ENCODE measurements at places on chromosomes 5 and 9.
A peak's percentile ranks its signal among the peaks of the same experiment; 100 is the strongest.

- no peak for DNase-seq
Observed at GRCh38 chr5:140040358-140040757, 2.7 kb downstream of the NRG2 start.

- no peak for DNase-seq
Observed at GRCh38 chr5:2702096-2702879, 49.2 kb downstream of the IRX2 start.

GRCh38 chr5:158813275-158813674 lies 286.4 kb downstream of the EBF1 start:
- DNase-seq, result no peak

DNA sequence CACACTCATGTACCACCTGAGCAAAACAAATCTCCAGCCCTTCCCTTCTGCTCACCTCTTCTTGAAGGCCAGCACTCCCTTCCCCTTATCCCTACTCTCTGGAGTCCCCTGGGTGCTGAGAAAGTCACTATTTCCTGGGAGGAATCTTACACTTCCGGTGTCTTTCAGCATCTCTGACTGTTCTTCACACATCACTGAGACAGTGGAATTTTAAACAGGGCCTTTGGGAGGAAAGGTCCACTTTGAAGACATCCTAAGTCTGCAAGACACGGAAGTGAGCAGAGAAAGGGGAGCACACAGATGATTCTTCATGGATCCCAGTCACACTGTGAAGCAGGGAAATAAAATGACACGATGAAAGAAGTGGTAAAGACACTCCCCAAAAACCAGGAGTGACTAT lies 25.6 kb downstream of the FRMD3 start:
- no peak for DNase-seq

DNA sequence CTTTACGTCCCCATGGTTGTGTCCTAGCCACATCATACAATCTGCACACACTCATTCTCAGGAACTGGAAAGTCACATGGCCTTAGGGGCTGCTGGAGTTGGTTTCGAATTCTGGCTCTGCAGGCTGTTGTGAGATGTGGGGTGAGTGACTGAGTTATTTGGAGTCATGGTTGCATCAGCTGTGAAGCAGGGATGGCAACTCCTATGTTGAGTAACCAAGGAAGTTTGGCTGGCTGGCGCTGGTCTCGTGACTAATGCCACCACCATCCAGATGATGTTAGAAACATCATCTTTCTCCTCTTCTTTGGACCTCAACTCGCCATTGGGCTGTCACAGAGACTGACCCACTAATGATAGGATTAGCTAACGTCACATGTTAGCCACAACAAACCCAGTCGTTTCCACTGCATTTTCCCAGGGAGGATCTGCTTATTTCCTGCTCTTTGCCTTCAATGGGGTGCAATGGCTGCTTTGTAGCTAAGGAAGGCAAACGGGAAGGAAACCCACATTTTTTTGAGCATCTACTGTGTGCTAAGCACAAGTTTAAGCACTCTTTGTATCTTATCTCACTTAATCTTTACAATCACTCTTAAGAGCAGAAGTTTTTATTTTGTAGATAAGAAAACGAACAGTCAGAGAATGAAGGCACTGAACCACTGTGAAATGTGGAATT lies 78.1 kb upstream of the UBTD2 start:
- no peak for DNase-seq

DNA sequence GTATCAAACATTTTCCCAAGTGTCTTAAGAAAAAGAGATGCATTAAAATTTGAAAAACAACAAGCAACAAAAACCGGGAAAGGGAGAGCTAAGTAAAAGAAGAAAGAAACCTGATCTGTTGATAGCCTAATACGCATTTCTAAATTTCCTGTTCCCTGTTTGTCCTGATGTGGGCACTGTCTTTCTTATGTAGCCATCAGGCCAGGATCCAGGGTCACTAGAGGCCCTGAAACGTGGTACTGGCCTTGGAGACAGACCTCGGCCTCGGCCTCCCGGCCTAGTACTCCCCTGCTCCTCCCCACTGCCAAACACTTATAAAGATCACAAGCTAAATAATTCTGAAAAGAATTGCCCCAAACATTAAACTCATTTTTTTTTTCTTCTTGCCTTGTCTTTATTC lies 547.2 kb downstream of the IRX1 start:
- DNase-seq, result no peak

DNA sequence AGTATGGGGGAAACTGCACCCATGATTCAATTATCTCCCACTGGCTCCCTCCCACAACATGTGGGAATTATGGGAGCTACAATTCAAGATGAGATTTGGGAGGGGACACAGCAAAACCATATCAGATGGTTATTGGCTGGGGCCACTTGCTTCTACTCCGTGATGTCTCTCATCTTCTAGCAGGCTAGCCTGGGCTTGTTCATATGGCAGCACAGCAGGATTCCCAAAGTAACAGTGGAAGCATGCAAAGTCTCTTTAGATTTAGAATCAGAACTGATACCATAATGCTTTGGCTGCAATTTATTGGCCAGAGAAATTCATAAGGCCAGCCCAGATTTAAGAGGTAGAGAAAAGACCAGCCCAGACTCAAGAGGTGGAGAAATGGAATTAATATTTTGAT lies 126.2 kb downstream of the PTTG1 start:
- no peak for DNase-seq

GRCh38 chr5:158421319-158421718 lies 562.4 kb upstream of the CLINT1 start:
- DNase-seq, result no peak

GRCh38 chr5:53642061-53642460 lies 81.6 kb downstream of the NDUFS4 start:
- no peak for DNase-seq

DNA sequence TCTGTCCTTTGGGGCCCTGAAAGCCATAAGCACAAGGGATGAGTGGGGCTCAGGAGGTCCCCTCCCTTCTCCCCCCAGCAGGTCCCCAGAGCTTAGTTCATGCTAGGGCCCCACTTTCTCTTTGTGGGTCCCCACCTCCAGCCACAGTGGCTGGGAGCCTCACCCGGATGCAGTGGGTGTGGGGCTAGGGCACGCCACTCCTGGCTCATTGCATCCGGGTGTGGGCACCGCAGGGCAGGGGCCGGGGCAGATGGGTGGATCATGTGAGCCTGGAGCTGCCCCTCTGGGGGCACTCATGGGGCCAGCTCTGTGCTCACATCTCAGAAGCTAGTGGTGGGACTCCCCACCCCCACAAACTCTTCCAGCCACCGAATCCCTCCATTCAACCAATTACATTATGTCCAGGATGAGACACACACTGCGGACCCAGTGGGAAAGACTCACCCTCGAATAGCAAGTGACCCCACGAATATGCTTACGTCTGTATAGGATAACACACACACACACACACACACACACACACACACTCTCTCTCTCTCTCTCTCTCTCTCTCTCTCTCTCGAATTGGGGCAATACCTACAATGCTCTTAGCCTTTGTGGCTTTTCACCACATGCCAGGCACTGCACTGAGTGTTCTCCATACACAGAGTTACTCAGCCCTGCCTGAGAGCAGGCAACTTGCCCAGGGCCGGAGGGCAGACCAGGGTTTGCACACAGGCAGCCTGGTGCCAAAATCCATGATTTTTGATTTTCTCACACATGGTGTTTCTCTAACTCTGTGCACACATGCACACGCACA lies 16.8 kb upstream of the PHYKPL start:
- DNase-seq, result no peak

DNA sequence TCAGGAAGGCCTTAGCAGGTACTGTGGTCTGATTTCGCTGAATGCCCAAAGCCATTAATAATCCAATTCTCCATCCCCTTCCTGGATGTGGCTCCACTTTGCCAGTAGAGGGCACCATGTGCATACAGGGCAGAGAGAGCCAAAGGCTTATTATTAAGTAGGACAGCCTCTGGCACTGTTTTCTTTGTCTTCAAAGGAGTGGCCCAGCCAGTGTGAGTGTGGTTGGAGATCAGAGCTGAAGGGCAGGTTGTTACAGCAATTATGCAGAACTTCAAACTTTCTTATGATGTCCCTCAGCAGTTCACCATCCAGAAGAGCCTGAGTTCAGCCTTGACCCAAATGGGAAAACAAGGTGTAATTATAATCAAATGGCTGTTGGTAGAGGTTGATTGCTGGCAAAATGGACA lies 38.6 kb upstream of the CEMIP2 start:
- peak; percentile 10 for DNase-seq

GRCh38 chr5:18975624-18976023 lies 1012.4 kb downstream of the CDH18 start:
- no peak for DNase-seq

DNA sequence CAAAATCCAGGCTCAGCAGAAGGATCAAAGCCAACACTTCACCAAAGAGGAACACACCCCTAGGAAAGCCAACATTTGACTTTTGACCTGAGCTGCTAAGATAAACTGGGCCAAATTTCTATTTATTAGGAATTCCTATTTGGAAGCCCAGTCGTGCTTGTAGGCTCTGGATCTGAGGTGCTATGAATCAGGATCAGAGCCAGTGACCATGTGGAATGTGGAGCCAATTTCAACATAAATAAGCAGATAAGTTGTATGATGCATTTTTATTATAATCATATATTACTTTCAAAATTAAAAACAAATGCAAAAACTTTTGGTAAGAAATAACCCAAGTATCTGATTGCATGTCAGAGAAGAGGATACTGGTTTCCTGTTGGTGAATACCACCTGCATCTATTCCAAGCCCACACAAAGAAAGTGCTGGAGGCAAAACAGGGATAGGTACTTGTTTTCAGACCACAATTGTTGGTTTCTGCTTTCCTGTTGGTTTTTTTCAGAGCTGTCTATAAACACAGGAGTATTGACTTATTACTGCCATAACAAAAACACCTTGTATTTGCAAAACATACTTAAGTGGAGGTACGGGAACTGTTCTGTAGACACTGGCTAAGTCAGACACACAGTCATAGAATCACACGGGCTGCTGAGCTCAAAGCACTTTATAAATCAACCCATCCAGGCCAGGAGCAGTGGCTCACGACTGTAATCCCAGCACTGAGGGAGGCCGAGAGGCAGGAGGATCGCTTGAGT lies 52.8 kb downstream of the ARL15 start:
- no peak for DNase-seq

DNA sequence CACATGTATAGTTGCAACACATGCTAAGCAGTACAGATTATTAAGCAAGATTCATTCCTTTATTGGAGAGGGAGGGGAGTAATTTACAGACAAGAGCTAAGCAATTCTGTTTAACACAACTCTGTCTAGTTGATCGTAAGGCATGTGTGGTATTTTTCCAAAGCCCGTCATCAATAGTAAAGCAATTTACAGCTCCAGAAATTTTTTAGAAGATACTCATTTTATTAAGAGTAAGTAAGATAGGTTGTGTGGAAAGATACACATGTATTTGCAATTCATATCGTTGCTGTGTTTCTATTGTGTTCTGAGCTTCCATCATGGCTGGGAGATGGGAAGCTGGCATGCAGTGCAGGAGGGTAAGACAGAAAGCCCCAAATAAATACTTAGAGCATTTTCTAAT lies 289.2 kb upstream of the TMEM161B start:
- DNase-seq, result no peak

- DNase-seq, result peak; percentile 54
Observed at GRCh38 chr9:96418920-96419690, 935 bp upstream of the ZNF367 start.

DNA sequence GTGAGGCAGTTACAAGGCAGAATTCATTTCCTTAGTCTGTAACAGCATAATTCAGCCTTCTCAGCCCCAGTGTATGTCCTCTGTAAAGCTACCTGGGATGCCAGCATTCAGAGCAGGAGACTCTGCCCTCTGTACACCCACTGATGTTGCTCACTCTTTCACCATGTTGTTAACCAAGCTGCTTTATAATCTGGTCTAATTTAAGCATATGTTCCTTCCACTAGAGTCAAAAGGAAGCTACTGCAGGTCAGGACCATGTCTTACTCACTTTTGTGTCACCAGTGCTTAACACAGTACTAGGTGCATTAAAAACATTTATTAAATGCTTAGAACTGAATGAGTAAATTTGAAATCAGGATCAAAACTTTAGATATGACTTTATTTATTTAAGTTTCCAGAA lies 185.6 kb downstream of the FBXL17 start:
- DNase-seq, result no peak

DNA sequence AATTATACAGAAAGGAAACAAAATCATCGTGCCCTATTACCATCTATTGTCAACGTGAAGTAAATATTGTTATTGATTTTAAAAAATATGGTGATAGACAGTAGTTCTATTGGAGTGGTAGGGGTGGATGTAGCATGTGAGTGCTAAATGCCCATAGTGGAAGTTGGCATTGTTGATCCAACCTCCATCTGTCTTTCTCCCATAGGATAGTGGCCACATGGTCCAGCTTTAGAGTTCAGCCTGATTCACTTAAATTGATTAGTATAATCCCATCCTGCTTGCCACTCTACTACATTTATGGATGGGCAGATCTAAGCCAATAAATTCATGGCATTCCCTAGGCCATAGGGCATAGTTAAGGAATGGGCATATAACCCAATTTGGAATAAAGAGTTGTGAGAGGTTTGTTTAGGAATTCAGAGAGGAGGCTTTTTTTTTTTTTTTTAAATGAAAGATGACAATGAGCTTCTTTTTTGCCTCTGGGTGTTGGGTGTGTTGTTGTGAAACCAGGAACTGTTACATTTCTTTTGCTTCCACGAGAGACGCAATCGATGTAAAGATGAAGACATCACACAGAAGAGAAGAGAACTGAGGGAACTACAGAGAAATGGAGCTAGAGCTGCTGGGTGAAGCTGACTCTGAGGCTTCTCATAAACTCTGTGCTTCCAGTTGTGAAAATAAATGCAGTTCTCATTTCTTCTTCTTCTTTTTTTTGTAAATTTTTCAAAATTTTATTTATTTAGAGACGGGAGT lies 12.5 kb upstream of the CHD1 start:
- no peak for DNase-seq

DNA sequence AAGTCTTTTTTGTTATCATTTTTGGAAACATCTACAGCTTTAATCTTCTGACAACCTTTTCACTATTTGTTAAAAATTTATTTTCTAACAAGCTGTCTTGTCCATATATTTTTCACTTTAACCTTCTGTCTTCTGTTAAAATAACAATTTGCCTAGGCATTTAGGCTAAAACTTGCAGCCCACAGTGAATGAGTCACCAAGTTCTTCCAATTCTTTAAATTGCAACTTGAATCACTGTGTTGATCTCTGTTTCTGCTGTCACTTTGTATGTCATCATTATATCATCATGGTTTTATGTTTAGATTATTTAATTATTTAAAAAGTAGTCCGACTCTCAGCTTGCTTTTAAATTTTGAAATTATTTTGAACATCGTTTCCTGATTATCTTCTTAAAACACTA lies 473.8 kb upstream of the PTPRD start:
- no peak for DNase-seq

GRCh38 chr5:68272289-68272688 lies 56.7 kb downstream of the PIK3R1 start:
- DNase-seq, result no peak
